Stimulated activated CD4-positive, alpha-beta T cell treated with anti-CD3 and anti-CD28 coated beads, TNF-alpha, amount 100 ng/mL, for 1 hour (primary cell): ENCODE measurements at places on chromosomes 16 and 17.

DNA sequence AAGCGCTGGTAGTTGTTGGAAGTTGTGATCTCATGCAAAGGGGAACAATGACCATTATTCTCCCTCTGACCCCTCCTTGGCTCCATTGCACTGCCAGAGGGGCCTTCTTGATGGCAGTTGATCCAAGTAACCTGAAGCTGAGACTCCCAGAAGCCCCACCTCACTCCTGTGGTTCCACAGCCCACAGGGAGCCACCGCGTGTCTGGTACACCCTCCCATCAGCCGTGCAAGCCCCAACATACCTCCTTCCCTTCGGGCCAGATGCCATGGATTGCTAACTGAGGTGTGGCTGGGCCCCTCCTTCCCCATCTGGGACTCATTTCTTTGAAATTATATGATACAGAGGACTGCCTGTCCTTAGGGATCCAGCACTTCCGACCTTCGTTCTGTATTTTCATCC lies 17.8 kb downstream of the SAP30BP start:
- DNase-seq = no peak

DNA sequence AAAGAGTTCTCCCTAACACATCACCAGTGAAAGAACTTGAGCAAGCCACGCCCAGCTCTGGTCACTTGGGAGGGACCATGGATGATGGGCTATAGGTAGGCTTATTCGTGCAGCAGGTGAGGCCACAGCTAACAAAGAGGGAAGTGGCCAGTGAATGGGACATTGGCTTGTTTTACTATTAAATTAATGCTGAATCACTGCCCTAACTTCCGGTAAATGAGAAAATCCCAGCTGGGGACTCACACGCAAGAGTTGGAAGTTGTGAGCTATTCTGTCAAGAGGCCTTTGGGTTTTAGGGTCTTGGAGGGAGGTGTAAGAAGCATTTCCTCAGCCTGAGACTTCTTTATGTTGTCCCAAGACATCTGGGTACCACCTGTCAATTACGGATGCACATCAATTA lies 315.3 kb downstream of the XYLT1 start:
- DNase-seq = no peak

GRCh38 chr17:1058423-1059130 lies 61.6 kb downstream of the TIMM22 start:
- DNase-seq = no peak

DNA sequence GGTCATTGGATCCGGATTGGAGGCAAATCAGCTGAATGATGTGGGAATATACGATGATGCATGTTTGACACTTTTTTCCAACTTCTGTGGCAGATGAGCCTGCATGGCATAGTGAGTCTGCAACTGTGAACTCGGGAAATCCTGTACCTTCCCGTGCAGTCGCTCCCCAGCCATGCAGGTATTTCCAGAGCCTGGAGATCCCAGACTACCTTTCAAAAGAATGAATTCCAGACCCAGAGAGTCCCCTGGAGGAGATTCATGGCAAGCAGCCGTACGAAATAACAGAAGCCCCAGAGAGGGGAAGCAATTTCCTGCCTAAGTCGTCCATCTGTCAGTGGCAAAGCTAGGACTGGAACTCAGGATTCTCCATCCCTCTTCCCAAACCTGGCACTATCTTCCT lies 75.7 kb upstream of the FAM20A start:
- DNase-seq = no peak

GRCh38 chr16:66147291-66147690 lies 219.2 kb upstream of the CDH5 start:
- no peak for DNase-seq

- DNase-seq = no peak
These were observed 23.8 kb downstream of the OSBPL7 start for GRCh38 chr17:47797797-47798196.
